Renal cortex interstitium (tissue), 15 donors: ENCODE measurements at places on chromosomes 11 and 22. TPM values are rescaled to one million over a fixed set of nuclear protein-coding genes. Genes with fewer than 3 reads are reported as not detected.

The RIMBP3C gene
- 0.19 TPM for polyA plus RNA-seq

- no peak for DNase-seq
Observed at GRCh38 chr11:96295369-96295768, 47.6 kb downstream of the MAML2 start.

DNA sequence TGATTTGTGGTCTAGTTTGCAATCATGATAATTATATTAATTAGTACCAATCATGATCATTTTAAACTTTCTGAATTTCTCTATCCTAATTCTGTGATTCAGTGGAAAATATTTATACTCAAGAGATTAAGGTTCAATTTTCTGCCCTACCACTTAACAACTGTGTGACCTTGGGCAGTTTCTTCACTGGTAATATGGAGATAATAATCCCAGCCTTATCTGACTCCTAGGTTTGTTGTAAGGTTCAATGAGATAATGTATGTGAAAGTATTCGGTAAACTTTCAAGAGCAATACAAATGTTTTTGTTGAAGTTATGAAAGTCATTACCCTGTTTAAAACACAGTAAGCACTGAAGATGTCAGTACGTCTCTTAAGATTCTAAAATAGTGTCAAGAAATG, 36.3 kb downstream of the CSTPP1 start:
- no peak for DNase-seq

The HOATZ gene
- 0.08 TPM for polyA plus RNA-seq

- no peak for DNase-seq
Observed at GRCh38 chr11:80349997-80350396, 909.2 kb upstream of the TENM4 start.

- no peak for DNase-seq
Observed at GRCh38 chr11:111409915-111410314, 30.8 kb upstream of the POU2AF1 start.

The MAJIN gene
- polyA plus RNA-seq, result 1.2 TPM

The IRAG1 gene
- polyA plus RNA-seq, result 9.6 TPM

- DNase-seq, result no peak
Observed at GRCh38 chr22:31044262-31044861, 36.8 kb upstream of the SMTN start.

- DNase-seq, result no peak
Observed at GRCh38 chr22:23094695-23095681, 24.7 kb downstream of the GNAZ start.
